ENCODE measurements at places on chromosomes 3 and 15. TPM values are rescaled to one million over a fixed set of nuclear protein-coding genes. Genes with fewer than 3 reads are reported as not detected.

DNA sequence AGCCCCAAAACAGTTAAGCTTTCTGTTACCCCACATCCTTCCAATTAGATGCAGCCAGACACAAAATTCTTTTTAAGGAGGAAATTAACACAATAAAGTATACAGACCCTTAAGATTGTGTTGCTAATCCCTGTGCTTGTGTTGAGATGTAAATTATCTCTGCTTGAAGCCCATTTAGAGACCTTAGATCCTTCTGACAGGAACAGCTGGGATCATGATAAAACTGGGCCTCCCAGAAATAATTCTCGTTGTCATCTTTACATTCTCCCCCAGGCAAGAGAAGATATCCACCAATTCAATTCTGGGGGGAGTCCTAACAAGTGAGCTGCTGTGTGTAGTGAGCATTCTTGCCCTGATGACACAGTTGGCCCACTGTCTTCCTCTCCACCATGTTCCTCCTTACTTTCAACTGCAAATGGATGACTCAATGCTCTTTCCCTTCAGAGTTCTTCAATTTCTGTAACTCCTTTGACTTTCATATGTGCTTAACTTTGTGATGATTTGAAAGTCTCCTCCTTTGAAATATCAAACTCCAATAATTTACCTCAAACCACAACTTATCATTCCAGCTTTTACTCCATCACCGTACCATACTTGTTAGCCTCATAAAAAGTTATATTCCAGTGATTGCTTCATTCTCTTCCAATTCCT lies 186.6 kb downstream of the RAP2B start:
- DNase-seq: peak; percentile 30

DNA sequence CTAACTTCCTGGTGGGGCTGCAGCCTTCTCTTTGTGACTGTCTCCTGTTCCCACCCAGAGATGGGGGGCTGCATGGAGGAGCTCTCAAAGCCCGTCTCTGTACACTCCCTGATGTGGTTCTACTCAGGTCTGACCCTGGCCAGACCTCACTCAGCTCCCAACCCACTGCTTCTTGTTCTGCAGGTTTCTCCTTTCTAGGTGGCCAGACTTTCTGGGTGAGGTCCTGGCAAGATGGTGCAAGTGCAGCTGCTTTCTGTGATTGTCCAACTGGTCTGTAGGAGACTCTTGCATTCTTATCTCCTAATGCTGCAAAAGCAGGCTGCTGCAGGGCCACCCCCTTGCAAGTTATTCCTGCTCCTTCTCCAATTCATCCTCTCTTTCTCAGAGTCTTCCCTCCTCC lies 77.4 kb upstream of the XCR1 start:
- DNase-seq: no peak

DNA sequence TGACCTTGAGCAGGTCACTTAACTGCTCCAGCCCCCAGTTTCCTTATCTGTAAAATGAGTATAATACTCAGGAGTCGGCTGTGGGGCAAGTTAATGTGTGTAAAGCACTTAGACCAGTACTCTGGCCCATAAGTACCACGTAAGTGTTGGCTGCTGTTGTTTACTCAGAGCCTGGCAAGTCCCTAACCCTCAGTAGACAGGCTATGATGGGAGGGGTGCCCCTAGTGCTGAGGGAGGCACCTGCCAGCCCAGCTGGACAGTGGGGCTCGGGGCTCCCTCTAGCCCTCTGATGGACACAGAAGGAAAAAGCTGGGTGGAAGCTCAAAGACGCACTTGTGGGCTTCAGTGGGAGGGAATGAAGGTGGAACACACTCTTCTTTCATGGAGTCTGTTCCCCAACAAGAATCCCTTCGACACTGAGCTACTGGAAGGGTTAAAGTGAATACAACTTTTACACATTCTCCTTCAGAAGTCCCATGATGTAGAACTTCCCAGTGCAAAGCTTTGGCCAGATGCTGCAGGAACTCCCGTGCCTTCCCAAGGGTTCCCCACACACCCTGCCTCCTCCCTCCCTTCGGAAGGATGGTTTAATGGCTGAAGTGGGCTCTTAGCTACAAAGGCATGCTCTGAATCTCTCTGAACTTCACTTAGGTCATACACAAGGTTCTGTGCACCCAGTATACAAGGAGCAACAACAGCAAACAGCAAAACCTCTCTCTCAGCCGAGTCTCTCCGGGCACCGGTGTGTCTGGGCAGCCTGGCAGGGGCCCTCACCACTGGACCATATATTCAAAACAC lies 25.4 kb downstream of the TMEM44 start:
- no peak for DNase-seq

- no peak for DNase-seq
Measured at GRCh38 chr3:163812006-163812405, 1266.3 kb downstream of the SI start.

- DNase-seq: no peak
Measured at GRCh38 chr15:89599021-89599420, 23.8 kb downstream of the TICRR start.

DNA sequence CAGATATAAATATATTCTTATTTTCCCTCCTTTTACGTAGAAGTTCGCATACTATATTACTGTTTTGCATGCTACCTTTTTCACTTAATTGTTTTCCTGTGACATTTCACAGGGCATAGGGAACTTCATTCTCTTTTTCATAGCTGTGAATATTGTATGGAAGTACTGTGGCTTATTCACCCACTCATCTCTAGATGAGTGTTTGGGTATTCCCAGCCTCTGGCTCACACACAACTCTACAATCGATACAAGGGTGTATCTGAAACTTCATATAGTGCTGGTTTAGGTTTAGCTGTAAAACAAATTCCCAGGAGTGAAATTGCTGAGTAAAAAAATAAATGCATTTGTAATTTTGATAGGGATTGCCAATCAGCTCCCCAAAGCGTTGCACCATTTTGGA lies 55.3 kb upstream of the MAGI1 start:
- DNase-seq: no peak

- DNase-seq: no peak
Measured at GRCh38 chr3:49641292-49641691, 32.9 kb upstream of the APEH start.

- DNase-seq: no peak
Measured at GRCh38 chr3:100047455-100048141, 66.7 kb downstream of the FILIP1L start.

DNA sequence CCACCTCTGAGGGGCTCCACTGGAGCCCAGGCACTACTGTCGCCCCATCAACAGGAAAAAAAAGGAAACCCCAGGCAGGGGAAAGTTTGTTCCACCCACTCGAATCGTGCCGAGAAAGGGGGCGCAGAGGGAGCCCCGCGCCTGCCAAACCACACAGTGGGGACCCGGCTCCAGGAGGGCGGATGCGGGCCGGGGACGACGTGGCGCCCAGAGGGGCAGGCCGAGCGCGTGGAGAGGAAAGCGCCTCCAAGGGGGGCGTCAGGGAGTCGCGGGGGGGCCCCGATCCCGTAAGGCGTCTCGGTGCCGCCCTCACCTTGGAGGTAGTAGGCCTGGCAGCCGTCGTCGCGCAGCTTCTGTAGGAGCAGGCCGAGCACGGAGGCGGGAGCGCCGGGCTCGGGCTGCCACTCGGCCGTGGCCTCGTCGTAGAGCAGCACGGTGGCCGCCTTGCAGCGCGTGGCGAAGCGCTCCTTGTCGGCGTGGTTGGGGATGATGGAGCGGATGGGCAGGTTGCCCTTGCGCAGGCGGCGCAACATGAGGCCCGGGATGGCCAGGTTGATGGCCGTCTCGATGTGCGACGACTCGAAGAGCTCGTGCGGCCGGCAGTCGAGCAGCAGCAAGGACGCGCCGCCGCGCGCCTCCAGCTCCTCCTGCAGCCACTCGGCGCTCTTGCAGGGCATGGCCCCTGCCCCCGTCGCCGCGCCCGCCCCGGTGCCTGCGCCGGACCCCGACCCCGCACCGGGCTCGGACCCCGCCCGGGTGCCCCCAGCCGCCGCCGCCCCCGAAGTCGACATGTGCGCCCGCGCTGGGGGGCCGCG lies 627 bp downstream of the DUSP7 start:
- DNase-seq: peak; percentile 71

DNA sequence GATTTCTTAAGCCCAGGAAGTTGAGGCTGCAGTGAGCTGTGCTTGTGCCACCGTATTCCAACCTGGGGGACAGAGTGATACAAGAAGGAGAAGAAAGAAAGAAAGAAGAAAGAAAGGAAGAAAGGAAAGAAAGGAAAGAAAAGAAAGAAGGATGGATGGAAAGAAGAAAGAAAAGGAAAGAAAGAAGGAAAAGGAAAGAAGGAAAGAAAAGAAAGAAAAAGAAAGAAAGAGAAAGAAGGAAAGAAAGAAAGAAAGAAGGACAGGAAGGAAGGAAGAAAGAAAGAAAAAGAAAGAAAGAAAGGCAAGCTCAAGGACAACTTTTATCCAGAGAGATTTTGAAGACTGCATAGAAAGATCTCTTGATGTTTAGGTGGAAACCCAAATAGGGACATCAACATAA lies 120.7 kb downstream of the GMNC start:
- no peak for DNase-seq

- no peak for DNase-seq
Measured at GRCh38 chr3:106819440-106819839, 557.8 kb upstream of the CCDC54 start.

DNA sequence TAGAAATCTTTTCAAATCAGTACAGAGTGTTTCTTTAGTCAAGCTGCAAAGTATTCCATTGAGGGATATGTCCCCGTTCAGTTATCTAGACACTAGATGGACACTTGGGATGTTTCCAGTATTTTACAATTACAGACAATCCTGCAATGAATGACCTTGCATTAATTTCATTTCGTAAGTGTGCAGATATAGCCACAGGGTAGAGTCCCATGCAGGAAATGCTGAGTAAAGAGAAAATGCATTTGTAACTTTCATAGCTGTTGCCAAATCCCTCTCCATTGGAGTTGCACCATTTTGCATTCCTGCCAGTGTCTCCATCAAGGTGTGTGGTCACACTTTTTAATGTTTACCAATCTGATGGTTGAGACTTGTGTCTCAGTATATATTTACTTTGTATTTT lies 92.5 kb downstream of the LIPC start:
- DNase-seq: no peak

- no peak for DNase-seq
Measured at GRCh38 chr3:32597656-32598055, 27.0 kb upstream of the DYNC1LI1 start.

GRCh38 chr15:66966256-66966655 lies 99.1 kb upstream of the SMAD3 start:
- no peak for DNase-seq

GRCh38 chr15:79283252-79284048 lies 928 bp downstream of the ANKRD34C start:
- DNase-seq: peak; percentile 80

- no peak for DNase-seq
Measured at GRCh38 chr15:70428211-70428822, 330.6 kb upstream of the TLE3 start.

DNA sequence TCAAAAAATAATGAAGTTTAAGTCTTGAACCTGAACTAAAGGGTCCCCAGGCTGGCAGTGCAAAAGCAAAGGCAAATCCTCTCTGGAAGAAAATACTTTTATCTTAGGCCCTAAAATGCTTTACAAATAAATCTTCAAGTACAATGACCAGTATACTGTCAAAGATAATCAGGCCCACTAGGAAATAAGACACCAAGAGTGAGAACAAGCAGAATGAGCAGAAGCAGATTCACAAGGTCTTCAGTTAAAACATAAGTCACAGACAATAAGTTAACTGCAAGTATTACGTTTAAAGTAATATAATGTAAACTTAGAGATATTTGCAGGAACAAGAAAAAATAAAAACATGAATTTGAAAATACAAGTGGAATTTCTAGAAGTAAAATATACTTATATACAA lies 42.2 kb upstream of the IGSF10 start:
- DNase-seq: no peak

- no peak for DNase-seq
Measured at GRCh38 chr3:134355416-134355815, 18.8 kb downstream of the AMOTL2 start.

- DNase-seq: no peak
Measured at GRCh38 chr3:175413926-175414325, 554.8 kb downstream of the NAALADL2 start.

DNA sequence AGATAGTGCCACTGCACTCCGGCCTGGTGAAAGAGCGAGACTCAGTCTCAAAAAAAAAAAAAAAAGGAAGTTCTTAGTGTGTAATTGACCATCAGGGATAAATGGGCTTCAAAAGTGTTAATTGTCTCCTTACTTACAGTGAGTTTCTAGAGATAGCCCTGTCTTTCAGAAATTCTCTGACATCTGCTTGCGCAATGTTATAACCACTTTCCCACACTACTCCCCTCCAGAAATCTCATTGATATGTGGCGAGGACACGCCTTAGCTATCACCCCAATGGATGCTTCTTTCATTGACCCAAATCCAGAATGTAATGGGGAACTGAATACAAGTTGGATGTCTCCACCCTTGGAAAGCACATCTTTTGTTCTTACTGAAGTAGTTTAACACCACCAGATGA lies 70.9 kb downstream of the GMPS start:
- no peak for DNase-seq

GRCh38 chr15:40693904-40694687 lies 878 bp upstream of the RAD51 start:
- DNase-seq: no peak

GRCh38 chr15:59632714-59633113 lies 21.1 kb downstream of the GCNT3 start:
- peak; percentile 74 for DNase-seq

DNA sequence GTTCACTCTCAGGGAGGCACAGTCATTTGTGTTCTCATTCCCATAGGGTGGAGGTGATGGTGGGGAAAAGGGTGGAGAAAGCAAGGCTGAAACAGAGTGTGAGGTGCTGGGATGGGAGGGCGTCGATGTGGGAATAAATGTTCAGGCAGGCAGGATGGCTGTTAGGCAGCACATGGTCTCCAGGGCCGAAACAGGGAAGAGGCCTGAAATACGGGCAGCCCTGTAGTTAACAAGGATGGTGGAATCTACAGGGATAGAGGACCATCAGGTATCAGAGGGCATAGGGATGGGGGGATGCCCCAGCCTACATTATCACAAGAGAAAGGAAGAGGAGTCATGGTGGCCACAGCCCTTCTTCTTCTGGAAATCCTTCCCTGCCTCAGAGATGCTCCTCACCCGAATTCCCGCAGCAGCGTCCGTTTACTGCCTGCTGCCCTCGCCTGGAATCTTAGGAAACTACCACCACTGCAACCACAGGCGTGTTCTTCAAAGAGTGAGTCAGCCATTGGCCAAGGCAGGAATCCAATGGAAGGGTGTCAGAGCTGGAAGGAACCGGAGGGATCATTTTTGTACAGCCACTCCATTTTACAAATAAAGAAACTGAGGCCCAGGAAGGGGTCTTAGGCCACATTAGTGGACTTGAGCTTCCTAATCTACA lies 49.7 kb upstream of the POMGNT2 start:
- peak; percentile 79 for DNase-seq

Gene CPEB1
- 1.5 TPM for total RNA-seq

Gene CELSR3
- total RNA-seq: 23.5 TPM

Gene IL20RB
- total RNA-seq: 1.5 TPM

Gene DNAH1
- 2.3 TPM for total RNA-seq

Gene CACNA2D2
- total RNA-seq: 28.1 TPM

Gene TMC3
- total RNA-seq: not detected

Gene KNG1
- not detected for total RNA-seq

Gene CCR1
- total RNA-seq: not detected

Gene SKOR1
- total RNA-seq: 0.13 TPM

Gene GPR87
- total RNA-seq: 0.18 TPM

Measured in H9 (cell line).